ENCODE measurements at places on chromosomes 4 and X.

DNA sequence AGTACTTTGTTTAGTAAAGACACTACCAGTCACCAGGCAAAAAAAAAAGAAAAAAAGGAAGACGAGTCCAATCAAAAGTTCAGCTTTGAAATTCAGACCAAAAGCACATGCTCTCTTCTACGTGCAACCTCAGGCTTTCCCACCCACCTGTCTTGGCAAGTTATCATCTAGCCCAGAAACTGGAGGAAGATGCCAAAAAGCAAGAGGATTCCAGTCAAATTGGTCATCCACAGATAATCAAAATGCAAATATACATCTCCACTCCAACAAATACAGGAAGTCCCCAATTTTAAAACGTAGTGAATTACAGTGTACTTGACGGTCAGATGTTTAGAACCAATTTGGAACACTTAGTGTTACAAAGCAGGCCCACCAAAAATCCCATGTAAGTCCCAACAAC, 96.5 kb downstream of the PALLD start:
- no peak for DNase-seq

DNA sequence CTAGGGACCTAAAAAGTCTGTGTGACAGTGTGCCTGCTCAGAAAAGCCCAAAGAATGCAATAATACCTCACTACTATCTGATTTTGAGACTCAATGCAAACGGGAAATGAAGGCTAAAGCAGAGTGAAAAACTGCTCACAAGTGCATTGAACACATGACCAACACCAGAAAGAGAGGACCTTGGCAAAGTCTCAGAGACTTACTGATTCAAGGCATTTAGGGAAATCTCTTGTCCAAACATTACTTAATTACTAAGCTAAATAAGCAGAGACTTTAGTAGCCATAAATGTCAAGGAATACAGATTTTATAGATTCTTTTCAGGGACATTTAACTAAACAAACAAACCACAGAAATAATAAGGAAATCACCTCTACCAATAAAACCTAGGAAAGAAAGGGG, 916.0 kb downstream of the FSTL5 start:
- DNase-seq = no peak

GRCh38 chr4:113869743-113870375, 108.3 kb upstream of the CAMK2D start:
- DNase-seq = peak; percentile 77

DNA sequence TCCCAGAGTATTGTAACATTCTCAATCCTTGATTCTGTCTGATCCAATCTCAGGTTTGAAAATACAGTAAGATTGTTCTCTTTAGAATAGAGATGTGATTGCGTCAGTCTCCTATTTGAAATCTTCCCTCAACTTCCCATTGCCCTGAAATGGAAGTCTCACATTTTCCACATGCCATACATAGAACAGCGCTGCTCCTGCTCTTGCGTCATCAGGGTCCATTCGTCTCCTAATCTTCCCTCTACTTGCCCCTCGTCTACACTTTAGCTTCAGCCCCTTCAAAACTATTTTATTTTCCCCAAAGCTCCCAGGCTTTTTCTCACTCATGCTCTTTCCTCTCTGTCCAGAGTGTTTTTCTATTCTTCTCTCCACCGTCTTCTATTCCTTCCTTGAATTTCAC, 301.7 kb upstream of the MAGEB2 start:
- DNase-seq = no peak

DNA sequence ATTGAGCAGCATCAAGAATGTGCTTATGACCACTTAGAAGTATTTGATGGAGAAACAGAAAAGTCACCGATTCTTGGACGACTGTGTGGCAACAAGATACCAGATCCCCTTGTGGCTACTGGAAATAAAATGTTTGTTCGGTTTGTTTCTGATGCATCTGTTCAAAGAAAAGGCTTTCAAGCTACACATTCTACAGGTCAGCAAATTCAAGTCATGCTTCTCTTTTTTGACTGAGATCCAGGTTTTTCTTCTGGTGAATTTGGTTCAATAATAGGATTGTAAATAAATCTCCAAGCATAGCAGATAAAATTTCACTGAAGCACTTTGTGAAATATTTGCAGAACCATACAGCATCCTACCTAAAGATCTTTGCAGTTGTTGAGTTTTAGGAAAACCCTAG, 218.1 kb downstream of the TLL1 start:
- no peak for DNase-seq

DNA sequence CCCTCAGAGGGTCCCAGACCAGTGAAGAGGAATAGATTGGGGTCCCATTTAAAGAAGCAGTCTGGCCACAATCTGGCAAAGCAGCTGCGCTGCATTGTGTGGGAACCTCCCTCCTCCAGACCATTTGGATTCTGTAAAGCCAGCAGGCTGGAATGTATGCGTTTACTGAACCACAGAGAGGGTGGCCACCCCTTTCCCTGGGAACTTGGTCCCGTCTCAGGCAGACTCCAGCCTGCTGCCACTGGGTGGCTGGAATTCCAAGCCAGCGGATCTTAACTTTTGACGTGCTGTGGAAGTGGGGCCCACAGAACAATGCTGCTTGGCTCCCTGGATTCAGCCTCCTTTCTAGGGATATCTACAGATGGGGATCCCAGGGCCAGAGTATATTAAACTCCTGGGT, 307.2 kb downstream of the DACH2 start:
- no peak for DNase-seq

GRCh38 chrX:54934058-54934457, 13.4 kb downstream of the TRO start:
- DNase-seq = no peak

- DNase-seq = no peak
These were observed 145.3 kb downstream of the ATRX start for GRCh38 chrX:77640702-77641101.

DNA sequence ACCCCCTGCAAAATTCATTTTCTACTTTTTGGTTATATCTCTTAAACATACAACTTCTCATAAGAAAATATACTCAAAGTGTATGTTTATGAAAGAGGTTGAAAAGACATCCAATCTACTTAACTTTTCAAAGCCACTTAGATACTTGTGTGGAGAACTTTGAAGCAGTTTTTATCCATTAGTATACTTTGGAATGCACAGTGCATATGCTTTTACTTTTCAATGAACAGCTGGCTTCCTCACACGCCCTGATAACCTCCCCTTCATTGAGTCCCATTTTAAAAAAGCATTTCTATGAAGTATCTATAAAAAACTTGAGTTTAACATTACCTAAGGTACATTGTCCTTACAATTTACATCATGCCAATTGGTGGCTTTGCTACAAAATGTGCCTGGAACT, 73.8 kb downstream of the VEGFC start:
- no peak for DNase-seq

DNA sequence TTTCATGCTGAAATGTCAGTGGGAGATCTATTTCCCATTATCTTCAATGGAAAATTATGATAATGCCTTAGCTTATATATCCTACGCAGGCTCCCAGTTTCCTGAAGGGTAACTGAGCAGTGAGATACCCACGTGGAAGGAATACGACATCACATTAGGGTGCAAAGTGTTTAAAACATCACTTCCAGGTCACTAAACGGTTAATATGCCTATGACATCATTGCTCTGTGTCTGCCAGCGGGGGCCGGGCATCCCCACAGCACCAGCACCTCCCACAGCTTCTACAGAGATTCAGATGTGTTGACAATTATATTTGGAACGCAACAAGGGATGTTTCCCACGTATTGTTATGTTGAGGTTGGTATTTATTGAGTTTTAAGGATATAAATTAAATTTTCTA, 27.1 kb downstream of the TMEM271 start:
- no peak for DNase-seq

- DNase-seq = no peak
These were observed 6.0 kb upstream of the TEC start for GRCh38 chr4:48275686-48276085.

GRCh38 chr4:2462992-2463762, 5.7 kb upstream of the RNF4 start:
- no peak for DNase-seq

- DNase-seq = no peak
These were observed 6.5 kb downstream of the WFS1 start for GRCh38 chr4:6275898-6276806.

DNA sequence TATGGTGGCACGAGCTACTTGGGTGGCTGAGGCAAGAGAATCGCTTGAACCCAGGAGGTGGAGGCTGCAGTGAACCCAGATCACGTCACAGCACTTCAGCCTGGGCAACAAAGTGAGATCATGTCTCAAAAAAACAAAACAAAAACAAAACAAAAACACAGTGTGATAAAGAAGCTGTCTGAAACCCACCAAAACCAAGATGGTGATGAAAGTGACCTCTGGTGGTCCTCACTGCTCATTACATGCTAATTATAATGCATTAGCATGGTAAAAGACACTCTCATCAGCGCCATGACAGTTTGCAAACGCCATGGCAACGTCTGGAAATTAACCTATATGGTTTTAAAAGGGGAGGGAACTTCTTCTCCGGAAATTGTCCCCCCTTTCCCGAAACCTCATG, 29.4 kb upstream of the OPHN1 start:
- DNase-seq = no peak

DNA sequence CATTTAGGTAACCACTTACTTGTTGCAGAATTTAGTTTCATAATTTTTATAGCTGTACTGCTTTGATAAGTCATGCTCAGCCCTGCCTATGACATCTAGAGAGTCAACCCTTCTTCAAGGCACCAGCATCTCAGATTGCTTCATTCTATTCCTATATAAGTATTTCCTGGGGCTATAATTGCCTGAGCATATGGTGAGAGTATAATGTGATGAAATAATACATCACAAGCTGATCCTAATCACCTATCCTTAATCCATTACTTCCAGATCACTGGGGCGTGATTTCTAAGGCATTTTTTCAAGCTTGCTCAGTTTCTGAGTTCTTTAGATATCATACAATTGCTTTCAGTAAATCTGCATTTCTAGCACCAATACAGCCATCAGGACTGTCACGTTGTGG, 200.0 kb upstream of the NPY2R start:
- no peak for DNase-seq

GRCh38 chr4:37725718-37726117, 39.5 kb upstream of the RELL1 start:
- no peak for DNase-seq

DNA sequence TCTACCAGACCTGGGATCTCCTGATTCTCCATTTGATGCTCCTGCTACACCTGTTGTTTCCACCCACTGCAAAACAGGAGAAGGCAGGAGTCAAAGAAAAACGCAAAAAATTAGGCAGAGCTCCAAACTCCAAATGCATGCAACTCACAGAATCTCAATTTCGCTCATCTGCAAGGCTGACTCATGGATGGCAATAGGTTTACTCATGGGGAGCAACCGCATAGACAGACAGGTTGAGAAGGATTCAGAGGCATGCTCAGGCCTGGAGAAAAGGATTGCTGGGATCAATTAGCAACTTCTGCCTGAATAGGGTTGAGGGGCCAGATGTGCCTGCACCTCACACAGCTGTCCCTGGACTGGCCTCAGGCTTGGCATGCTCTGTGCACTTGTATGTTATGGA, 231.0 kb downstream of the LDB2 start:
- DNase-seq = no peak

- DNase-seq = no peak
These were observed 788.8 kb upstream of the FTHL17 start for GRCh38 chrX:31860686-31861085.

GRCh38 chrX:134431894-134432293, 28.1 kb upstream of the HPRT1 start:
- no peak for DNase-seq

DNA sequence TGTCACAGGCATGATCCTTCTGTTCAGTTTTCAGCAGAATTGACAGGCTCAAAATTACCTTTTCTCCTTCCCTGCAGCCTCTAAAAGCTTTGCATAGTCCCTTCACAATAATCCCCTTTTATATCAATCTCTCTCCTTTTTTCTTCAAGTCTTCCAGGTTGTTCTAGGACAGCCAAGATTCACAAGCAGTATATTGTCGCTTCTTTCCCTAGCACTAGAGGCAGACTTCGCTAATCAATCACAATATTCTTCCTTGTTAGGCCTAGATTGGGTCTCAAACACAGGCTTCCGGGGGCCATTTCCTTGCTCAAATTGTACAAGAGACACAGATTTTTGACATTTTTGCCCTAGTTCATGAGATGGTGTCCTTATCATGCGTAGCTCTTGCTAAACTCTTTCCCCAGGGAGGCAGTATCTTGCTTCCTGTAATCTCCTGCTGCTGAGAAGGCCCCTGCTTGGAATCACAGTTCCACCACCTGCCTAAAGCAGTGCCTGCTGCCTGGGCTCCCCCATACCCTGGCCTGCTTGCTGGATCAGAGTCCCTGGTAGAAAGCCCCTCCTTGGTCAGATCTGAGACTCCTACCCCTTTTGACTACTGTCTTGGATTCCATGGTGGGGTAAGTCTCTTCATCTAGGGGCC, 57.3 kb downstream of the DMP1 start:
- no peak for DNase-seq

DNA sequence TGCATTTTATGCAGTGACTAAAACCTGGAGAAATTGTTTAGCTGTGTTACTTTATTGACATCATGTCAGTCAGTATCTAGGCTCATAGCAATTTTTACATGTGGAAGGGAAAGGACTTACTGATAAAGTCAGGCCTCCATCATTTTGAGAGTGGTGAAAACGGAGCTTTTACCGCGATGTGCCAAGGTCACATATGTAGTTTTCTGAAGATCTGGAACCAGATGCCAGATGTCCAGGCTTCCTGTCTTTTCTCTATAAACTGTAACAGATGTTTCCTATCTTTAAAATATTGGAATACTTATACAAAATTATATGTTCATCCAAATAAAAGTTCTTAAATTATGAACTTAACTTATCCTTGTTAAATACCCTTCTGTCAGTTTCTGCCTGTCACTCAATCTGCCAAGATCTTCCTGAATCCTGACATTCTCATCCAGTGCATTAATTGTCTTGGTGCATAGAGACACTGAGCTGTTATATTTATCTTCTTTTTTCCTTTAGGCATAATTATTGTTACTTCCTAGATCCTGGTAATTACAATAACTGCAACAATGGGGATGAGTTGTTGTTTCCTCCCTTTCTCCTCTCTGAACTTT, 1646.2 kb upstream of the TENM3 start:
- DNase-seq = no peak

GRCh38 chr4:179028321-179028720, 1586.1 kb upstream of the AGA start:
- DNase-seq = no peak

DNA sequence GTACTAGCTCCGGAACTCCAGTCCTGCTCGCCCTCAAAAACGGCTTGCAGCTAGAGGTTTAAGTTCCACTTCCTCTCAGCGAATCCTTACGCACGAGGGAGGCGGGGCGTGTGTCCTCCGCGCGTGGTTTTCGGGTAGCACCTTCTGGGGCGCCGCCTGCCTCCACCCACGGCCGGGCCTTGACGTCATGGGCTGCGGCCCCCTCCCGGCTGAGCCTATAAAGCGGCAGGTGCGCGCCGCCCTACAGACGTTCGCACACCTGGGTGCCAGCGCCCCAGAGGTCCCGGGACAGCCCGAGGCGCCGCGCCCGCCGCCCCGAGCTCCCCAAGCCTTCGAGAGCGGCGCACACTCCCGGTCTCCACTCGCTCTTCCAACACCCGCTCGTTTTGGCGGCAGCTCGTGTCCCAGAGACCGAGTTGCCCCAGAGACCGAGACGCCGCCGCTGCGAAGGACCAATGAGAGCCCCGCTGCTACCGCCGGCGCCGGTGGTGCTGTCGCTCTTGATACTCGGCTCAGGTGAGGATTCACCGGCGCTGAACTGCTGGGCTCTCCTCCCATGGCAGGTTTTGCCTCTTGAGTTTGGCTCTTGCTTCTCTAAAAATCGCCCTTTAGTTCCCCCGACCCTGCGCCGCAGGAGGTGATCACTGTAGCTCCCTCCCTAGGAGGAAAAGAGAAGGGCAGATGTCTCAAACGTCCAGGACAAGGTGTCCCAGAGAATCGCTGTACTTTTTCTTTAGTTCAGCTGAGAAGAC, at the start of gene AREG:
AREG (plus strand) TSS at position 246 of the 752 bp plus-strand sequence; CDS start at position 456, 210 bp downstream.
- DNase-seq = peak; percentile 95
